Stimulated activated CD4-positive, alpha-beta T cell treated with anti-CD3 and anti-CD28 coated beads, Interleukin-15, amount 100 ng/mL, for 24 hours (primary cell): ENCODE measurements at places on chromosomes 6 and 20.

GRCh38 chr6:25641940-25642666 lies 9.9 kb upstream of the SCGN start:
- DNase-seq: no peak

DNA sequence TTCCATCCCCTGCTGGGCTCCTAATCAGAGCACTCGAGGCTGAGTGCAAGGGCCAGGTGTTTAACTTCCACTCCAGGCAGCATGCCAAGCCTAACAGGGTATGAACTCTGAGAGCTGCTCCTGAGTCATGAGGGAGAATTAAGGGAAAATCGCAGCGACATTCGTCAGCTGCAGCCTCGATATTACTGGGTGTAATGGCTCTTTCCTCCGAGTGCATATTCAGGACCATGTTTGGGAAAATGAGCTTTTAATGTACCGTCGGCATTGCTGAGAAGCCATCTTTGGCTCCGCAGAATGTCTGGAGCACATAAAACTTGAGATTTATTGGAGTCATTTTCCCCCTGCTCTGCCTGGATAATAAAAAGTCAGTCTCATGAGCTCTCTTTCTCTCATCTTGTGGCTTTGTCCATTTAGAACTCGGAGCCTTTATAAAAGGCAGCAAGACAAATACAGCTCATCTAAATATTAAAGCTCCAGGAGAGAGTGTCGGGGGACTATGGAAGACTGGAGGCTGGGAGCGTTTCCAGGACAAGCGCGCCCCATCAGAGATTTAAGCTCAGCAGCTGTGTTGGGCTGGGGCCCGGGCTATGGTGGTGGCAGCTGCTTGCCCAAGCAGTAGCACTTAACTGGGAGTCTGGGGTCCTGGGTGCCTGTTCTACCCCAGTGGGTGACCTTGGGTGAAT lies 103.7 kb downstream of the TOX2 start:
- no peak for DNase-seq

GRCh38 chr20:25272223-25273000 lies 24.5 kb downstream of the PYGB start:
- DNase-seq: peak; percentile 0

- no peak for DNase-seq
Measured at GRCh38 chr6:79544299-79544927, 7.2 kb upstream of the LCA5 start.

DNA sequence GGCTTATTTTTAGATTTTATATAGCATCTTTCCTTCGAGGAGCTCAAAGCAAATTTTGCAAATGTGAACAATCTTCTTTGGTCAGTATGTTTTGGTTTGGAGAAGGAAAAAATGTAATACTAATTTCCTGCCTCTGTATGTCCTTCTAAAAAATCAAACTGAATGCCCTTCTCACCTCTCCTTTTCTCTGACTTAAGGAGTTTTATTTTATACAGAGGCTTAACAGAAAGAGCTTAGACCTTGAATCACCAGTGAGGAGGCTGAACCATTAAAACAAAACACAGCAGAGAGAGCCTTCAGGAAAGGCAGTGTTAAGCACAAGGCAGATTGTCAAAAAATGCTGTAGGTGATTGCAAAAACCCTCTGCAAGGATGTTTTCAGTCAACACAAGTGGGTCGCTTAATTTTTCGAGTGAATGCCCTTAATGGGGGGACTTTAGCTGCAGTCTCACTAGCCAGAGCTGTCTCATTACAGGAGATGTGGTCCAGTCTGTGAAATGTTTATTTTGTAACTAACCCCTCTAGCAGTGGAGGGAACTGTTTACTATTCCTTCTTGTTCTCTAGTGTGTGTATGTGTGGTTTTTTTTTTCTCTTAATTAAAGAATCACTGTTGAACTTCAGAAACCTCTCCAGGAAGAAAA lies 481.3 kb upstream of the CITED2 start:
- no peak for DNase-seq

- DNase-seq: no peak
Measured at GRCh38 chr6:69623357-69623756, 173.5 kb downstream of the LMBRD1 start.

GRCh38 chr6:105509506-105510331 lies 106.8 kb upstream of the PREP start:
- DNase-seq: no peak

- no peak for DNase-seq
Measured at GRCh38 chr6:3388786-3389185, 68.1 kb downstream of the SLC22A23 start.

DNA sequence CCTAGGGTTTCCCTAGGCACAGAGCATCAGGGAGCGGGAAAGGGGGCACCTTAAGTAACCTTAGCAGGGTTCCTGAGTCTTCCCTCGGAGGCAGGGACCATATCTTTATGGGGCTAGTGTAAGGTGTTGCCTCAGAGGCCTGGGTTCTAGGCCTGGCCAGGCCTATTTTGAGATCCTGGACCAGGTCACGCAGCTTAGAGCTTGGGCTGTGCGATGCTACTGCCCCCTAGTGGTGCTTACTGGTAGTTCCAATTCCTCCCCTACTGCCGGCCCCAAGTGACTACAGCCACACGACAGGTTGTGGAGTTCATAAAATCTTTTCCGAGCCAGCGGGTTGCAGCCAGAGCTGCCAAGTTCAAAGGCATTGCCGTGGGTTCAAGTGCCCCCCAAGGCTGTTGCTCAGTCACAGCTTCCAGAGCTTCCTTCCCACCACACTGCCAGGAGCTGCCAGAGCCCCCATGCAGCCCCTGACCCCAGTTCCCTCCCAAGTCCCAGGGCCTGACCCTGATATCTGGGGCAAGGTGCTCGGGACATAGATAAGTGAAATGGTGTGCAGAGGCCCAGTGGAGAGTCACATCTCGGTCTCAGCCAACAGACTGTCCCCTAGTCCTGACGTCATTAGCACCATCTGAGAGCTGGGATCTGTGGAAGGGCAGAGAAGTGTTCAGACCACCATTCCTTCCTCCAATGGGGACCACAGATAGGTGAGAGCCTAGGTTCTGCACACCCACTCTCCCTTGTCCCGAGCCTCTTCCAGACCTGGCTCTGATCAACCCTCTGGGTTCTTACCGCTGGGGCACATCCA lies 3.3 kb downstream of the LRRC73 start:
- DNase-seq: peak; percentile 83

GRCh38 chr6:33847867-33848266 lies 44.1 kb upstream of the MLN start:
- DNase-seq: no peak

DNA sequence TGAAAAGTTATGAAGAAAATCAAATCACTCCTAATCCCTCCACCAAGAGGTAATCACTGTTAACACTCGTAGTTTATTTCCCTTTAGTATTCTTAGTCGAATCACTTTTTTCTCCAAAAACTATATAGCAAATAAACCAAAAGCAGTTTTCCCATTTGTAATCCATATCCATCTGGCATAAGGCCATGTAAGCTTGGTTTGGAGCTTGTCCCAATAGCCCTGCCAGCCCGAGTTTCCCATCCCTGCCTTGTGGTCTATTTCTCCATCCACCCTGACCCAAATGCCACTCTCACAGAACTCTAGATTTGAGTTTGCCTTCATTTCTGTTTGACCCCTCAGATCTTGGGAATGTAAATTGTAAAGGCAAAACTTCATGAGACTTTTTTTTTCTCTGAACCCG lies 71.8 kb upstream of the DSP start:
- DNase-seq: no peak

- DNase-seq: no peak
Measured at GRCh38 chr20:31590717-31591225, 14.3 kb upstream of the ID1 start.

DNA sequence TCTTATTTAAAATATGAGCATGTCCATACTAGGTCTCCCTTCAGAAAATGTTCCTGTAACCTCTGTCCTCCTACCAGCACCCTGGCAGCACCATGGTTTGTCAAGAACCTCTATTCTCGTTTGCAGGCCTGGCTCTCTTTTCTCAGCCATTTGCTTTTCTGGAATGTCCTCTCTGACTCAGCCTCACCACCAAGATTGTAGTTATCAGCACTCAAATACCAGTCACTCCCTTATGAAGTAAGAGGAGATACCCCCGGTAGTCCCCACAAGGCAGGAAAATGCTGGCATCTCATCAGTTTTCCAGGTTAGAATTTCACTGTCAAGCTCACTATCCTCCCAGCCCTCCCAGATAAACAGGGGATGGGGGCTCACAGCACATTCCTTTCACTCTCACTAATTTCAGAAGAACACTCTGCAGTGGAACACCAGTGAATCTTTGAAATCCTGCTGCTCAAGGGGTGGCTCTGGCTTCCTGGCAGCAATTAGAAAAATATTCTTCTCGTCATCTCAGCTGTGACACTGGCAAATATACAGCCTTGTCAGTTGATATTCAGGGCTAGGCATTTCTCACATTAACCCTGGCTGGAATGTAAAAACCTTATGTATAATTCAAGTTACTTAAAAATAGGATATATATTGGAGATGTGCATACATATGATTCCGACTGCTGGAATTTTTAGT lies 129.2 kb downstream of the TBX18 start:
- no peak for DNase-seq

DNA sequence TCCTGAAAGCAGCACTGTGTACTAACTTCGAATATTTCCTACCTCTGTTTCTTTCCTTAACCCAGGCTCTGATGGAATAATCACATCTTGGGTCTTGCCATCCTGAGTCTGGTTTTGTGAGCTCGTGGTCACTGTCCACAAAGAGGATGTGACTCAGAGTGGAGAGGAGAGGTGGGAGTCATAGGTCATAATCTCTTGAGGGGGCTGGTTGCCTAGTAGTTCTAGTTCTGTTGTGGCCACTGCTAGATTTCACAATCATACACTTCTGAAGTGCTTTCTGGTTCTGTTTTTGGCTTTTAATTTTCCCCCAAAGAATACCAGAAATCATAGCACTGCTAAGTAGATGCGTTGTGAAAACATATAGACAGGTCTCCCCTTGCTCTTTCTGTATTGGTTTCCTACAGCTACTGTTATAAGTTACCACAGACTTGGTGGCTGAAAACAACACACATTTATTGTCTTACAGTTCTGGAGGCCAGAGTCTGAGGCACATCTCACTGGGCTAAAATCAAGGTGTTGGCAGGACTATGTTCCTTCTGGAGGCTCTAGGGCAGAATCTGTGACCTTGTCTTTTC lies 102.8 kb downstream of the NRSN1 start:
- DNase-seq: no peak

DNA sequence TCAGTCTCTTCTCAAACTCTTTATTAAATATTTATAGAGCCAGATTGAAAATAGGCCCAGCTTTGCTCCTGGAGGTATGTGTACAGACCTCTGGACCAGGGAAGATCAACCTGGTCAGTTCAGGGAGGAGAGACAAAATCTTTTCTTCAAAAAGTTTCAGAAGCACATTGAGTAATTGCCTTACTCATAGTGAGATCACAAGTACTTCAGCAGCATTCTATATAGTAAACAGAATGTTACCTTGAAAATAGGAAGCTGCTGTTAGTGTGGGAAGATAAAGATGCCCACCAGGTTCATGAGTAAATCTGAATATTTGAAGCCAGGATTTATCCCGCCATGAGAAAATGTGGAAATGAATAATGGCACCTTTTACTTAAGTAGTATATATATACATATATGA lies 665.9 kb upstream of the CITED2 start:
- DNase-seq: no peak

- no peak for DNase-seq
Measured at GRCh38 chr6:46925563-46926253, 4.0 kb upstream of the ADGRF5 start.

DNA sequence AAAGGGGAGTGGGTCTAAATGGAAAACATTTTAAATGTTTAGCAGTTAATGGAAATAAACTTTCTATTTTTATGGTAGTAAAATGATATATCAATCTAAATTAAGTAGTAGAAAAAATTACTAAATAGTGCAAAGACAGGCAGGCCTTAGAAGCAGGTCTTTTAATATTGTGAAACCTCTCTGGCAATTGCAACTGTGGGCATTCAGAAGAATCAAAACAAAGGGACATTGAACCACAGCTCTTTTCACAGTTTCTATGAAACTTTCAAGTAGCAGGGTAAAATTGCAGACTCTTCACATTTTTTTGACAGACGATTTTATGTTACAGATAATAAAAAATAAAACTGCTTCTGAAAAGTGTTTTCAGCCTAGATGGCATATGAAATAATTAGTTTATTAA lies 533.7 kb downstream of the BCKDHB start:
- no peak for DNase-seq

DNA sequence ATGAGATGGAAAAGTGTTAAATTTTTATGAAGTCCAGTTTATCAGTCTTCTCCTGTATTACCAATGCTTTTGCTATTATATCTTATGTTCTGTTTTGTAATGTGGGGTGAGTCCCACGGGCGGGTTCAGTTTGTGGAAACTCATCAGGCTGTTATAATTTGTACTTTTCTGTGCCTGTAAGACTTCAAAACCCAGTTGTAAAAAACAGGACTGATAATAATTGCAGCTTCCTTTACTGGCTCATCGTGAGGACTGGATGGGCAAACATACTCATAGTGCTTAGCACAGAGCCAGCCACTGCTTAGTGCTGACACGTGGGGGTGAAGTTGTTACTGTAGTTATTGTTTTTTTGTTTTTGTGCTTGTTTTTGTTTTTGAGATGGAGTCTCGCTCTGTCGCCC lies 45.6 kb downstream of the TGM2 start:
- DNase-seq: no peak

GRCh38 chr6:73145690-73146089 lies 79.6 kb downstream of the KHDC1L start:
- peak; percentile 6 for DNase-seq

DNA sequence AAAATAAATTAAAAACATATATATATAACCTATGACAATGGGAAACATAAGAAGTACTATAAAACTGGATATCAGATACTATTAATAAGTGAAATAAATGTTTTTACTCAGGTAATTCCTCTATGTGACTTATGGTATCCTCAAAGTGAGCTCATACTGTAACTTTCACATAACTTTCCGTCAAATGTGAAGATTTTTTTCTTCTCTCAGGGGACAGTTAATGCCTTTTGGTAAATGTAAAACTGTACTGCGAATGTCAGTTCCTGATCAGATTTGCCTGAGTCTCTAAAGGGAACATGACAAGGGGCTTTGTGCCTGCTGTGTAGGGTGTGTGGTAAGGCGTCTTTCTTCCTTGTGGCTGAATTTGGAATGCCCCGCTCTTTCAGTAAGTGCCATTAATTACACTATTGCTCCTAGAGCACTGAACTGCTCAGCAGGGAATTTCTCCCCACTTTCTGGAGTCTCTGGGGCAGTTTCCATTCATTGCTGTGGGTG lies 271.8 kb downstream of the PRL start:
- DNase-seq: no peak

GRCh38 chr6:46964716-46965519 lies 43.2 kb upstream of the ADGRF5 start:
- no peak for DNase-seq

GRCh38 chr6:37456816-37457560 lies 24.0 kb downstream of the CMTR1 start:
- DNase-seq: no peak

GRCh38 chr6:44564906-44565524 lies 177.5 kb downstream of the CDC5L start:
- DNase-seq: no peak

- DNase-seq: no peak
Measured at GRCh38 chr6:45998524-45998923, 17.1 kb downstream of the CLIC5 start.
